SK-N-DZ (cell line): ENCODE measurements at places on chromosomes 3 and 15.

DNA sequence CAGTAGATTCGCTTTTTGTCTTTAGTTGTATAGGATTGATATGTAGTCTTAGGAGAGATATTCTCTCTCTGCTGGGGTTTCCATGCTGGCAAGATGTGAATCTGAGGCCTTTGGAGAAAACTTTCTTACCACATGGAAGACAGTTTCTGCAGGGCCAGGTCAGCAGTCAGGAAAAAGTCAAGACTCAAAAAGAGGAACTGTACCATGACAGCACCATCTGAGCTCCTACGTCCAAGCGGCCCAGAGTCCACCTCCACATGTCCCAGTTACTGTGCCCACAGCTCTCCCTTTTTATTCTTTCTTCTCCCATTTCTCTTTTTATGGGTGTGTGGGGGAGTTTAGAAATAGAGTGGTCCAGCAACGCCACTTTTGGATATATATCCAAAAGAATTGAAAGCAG, 172.0 kb downstream of the MTHFS start:
- no peak for DNase-seq

DNA sequence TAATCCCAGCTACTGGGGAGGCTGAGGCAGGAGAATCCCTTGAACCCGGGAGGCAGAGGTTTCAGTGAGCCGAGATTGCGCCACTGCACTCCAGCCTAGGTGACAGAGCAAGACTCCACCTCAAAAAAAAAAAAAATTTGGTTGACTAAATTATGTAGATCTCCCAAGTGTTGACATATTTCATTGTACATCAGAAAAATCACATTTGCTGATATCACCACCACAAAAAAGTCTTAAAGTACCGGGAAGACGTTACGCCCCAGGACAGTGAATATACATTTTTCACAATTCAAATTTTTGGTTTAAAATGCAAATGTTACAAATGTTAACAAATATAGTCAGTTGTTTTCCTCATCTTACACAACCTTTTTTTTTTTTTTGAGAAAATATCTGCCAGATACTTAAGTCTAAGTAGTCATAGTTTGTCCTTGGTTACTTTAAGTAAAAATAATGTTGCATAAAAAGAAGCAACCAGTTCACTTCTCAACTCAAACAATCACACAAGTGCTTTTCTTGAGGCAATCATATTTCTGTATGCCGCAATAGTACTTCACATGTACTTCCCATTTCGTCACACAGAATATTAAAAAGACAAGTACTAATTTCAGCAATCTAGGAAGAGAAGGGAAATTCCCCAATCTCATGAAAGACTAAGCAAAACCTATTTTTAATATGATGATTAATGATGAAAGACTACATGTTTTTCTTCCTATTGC, 41.0 kb upstream of the TCF12 start:
- no peak for DNase-seq

DNA sequence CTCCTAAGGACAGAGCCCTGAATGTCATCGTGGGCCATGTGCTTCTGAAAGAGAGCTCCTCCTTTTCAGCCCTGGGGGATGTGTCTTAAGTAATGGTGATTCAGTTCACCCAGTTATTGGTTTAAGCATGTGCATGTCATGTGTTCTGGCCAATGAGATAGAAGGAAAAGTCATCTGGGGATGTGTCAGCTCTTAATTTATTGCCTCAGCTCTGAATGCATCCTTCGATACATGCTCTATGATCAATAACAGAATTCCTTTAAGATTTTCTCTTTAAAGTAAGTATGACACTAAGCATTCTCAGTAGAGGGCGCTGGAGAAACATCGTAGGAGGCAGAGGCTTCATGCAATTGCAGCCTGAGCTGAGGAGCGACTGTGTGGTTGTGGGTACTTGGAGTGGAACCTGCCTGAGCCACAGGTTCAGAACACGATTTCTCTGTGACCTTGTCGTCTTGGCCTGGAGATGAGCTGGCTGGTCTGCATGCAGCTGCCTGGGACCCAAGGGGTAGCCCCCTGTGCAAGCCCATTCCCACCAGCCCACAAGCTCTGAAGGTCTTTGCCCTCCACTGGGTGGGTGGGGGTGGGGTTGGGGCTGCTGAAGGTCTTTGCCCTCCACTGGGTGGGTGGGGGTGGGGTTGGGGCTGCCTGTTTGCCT, 69.5 kb downstream of the C3orf38 start:
- DNase-seq = peak; percentile 37

GRCh38 chr3:183484431-183485075, 56.1 kb upstream of the MCF2L2 start:
- DNase-seq = no peak

GRCh38 chr3:103189941-103190340, 755.1 kb downstream of the ZPLD1 start:
- DNase-seq = no peak

GRCh38 chr3:20503394-20504082, 317.5 kb upstream of the SGO1 start:
- no peak for DNase-seq

GRCh38 chr3:125240496-125240895, 27.9 kb upstream of the SLC12A8 start:
- DNase-seq = no peak

- DNase-seq = no peak
Observed at GRCh38 chr3:101194392-101194791, 126.0 kb downstream of the IMPG2 start.

DNA sequence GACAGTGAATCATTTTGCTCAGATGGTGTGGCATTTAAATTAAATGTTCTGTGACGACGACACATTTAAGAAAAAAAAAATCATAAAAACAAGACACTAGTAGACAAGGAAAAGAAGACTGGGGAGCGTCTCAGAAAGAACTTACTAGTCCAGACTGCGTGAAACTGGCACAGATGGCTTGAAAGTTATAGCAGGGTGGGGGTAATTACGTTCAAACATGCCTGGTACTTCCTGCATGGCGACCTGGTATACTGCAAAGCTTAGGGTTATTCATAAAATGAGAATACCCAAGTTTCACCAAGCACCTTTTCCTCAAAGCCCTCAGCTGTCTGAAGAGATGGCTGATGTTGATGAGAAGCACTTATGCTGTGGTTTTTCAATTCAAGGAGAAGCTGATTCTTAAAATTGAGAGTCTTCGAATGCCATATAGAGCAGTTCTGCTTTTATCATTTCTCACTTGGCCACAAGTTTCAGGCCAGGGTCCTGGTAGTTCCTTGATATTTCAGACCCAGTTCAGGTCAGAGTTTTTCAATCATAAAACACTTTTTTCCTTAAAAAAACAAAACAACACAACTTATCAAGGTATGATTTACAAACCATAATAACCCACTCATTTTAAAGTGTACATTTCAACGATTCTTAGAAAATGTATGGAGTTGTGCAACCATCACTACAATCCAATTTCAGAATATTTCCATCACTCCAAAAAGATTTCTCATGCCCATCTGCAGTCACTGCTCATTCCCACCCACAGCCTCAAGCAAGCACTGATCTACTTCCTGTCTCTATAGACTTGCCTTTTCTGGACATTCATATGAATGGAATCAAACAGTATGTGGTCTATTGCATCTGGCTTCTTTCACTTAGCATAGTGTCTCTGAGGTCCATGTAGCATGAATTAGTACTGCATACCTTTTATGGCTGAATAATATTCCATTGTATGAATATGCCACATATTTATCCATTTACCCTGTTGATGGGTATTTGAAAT, 24.7 kb downstream of the PCOLCE2 start:
- no peak for DNase-seq

GRCh38 chr15:58495891-58496408, 64.2 kb downstream of the LIPC start:
- no peak for DNase-seq

DNA sequence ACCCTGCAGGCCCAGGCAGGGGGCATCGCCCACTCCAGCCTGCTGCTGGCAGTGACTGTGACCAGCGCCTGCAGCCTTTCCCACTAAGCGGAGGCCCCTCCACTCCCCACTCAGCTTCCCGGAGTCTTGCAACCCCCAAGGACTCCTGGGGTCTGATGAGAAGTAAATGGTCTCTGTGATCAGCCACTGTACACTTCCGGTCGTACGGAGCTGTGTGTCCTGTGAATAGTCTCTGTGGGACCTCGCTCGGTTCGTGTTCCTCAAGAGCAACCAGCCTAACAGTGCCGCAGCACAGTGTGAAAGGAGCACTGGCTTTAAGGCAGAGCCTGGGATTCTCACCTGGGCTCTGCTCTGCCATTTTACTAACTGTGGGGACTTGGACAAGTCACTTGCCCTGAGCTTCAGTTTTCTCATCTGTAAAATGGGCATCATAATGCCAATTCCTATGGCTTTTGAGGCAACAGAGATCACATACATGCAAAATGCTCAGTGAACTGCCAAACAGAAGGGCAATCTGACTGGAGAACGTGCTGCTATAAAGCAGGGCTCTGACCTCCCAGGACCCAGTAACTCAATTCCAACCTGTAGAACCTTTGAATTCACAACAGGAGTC, 26.7 kb downstream of the TMEM43 start:
- no peak for DNase-seq

DNA sequence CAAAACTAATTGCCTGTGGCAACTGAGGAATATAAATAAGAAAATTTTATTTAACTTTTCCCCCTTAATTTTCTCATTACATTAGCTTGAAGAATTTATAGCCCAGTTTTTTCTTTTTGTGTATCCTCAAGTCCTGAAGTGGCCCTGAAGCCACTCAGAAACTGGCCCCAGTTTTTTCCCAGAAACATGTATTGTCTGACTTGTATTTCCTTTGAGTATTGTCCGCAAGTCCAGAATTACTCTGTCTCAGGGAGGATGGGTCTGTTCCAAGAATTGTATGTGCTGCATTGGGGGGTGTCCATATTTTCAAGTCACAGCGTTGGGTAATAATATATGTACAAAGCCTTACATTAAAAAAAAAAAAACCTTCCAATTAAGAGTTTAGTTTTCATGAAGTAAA, 149.7 kb upstream of the IL12A start:
- DNase-seq = no peak

GRCh38 chr15:38894243-38894948, 329.8 kb upstream of the RASGRP1 start:
- no peak for DNase-seq

- no peak for DNase-seq
Observed at GRCh38 chr15:48040166-48040817, 80.5 kb upstream of the SLC24A5 start.

GRCh38 chr15:98717371-98717770, 69.0 kb downstream of the IGF1R start:
- DNase-seq = no peak

DNA sequence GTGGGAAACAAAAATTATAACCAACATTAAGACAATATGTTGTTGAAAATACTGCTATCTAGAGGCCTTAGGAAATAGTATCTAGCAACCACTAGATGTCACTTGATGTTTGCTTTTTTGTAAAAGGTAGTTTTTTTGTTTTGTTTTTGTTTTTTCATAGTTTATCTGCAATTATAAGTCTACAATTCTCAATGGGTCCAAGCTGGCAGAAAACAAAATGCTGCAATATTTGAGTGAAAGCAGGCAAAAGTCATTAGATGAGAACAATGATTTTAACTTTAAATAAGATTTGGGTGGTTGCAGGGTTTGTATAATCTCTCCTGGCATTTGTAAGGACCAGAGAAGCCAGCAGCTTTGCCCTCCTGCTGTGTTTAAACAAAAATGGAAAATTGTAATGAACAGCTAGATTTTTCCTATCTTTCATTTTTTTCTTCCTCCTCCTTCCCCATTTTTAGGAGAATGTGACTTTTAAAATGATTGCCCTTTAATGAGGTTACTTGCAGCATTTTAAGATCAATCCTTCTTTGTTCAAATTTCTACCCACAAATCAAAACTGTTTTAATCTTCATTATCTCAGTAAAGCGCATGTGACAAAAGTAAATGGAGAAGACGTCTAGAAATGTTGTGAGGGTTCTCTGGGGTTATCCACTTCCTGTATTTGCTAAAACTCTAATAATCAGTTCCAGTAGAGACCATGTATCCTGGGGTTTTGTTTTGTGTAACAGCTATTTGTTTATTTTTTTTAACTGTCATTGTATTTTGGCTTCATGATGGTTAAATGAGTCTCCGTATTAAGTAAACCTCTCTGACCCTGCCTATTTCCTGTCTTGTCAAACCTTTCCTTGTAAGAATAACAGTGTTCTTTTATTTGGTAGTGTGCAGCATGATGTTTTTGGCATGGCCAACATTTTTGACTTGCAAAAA, 27.3 kb downstream of the DUT start:
- peak; percentile 37 for DNase-seq

DNA sequence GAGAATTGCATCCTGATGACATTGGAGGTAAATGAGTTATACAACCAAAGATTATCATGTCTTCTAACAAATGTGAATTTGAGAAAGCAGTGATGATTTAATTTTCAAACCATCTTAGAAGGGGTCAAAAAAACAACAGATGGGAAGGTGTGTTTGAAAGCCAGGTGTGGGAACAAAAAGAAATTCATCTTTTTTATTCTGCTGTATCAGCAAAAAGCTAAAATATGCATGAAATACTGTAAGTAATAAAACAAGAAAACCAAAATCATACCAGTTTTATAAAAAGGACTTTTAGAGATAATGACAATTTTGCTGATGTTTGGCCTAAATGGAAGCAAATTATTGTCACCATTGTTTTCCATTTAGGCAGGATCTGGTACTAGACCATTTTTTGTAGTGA, 145.5 kb downstream of the FBN1 start:
- DNase-seq = no peak

GRCh38 chr15:53831907-53832770, 72.7 kb upstream of the WDR72 start:
- DNase-seq = no peak

- no peak for DNase-seq
Observed at GRCh38 chr3:183504597-183504996, 50.9 kb downstream of the KLHL6 start.

GRCh38 chr15:60364612-60364924, 33.2 kb downstream of the ANXA2 start:
- DNase-seq = no peak

- DNase-seq = peak; percentile 81
Observed at GRCh38 chr15:60660290-60661051, 181.5 kb upstream of the ICE2 start.

DNA sequence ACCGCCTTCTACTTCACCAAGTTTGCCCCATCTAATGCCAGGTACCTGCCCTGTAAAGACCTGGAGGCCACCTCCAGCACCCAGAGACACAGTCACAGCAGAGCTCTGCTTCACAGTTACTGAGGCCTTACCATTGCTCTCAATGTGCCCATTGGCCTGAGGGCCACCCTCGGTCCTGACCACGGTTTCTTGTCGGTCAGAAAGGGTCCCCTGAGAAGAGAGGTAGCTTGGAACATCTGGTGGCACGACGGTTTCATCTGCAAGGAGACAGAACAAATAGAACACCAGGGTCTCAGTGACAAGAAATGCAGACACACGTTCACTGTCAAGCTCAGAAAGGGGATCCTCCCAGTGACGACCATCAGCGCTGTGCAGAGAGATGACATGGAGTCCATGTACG, 118.7 kb downstream of the LRIG1 start:
- DNase-seq = no peak

GRCh38 chr3:124044956-124045355, 53.0 kb upstream of the ROPN1 start:
- DNase-seq = no peak

DNA sequence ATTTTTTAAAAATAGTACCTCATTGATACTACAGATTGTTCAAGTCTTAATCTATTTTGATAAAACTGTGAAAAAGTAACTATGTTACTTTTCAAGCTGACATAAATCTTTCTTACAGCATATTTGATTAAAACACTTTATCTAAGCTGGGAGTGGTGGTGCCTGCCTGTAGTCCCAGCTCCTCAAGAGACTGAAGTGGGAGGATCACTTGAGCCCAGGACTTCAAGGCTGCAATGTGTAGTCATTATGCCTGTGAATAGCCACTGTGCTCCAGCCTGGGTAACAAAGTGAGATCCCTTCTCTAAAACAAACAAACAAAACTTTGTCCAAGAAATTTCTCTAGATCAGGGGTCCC, 59.6 kb upstream of the NEDD4 start:
- peak; percentile 22 for DNase-seq

GRCh38 chr15:32991619-32992111, 202.8 kb downstream of the FMN1 start:
- DNase-seq = no peak
